ENCODE measurements at places on chromosomes 13 and 19.

- DNase-seq, result no peak
Measured at GRCh38 chr13:98915563-98915962, 62.3 kb downstream of the DOCK9 start.

DNA sequence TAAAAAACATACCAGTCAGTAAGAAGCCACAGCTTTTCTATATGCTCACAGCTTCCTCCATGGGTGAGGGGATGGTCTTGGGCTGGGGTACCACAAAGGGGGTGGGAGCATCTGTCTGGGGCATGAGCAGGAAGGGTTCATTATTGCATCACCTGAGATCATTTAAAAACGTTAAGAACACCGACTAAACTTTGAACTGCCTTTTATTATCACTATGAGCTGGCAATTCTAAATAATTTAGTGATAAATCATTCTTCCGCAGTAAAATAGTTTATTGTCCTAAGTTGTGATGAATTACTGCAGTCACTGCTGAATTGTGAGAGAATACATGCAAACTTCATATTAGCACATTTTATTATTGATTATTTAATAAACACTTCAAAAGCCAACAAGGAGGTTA is 71.6 kb downstream of the KL start:
- no peak for DNase-seq

GRCh38 chr13:30108913-30109237 is 198.5 kb downstream of the KATNAL1 start:
- DNase-seq, result no peak

DNA sequence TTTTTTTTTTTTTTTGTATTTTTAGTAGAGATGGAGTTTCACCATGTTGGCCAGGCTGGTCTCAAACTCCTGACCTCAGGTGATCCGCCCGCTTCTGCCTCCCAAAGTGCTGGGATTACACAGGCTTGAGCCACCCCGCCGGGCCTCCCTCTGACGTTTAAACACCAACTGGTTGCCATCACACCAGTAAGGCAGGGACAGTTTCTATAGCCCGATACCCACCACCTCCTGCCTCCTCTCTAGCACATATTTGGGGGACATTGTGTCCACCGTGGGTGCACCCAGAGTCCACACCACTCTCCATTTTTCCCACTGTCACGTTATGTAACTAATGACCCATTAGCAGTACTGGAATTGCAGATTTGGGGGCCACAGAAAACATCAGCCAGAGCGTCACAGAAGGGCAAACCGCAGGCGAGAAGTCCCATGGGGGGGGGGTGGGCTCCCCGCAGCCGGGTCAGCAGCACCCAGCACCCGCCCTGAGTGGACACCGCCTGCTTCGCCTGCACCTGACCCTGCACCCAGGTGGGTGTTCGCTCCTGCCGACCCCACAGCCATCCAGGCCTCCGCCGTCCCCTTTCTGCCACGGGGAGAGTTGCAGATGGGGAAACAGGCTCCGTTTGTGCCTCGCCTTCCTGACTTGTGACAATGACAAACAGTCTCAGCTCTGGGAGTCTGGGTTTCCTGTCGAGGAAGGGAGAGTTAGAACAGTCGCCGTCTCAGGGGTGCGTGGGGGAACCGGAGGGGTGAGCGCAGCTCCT is 3.6 kb downstream of the ONECUT3 start:
- DNase-seq, result no peak

DNA sequence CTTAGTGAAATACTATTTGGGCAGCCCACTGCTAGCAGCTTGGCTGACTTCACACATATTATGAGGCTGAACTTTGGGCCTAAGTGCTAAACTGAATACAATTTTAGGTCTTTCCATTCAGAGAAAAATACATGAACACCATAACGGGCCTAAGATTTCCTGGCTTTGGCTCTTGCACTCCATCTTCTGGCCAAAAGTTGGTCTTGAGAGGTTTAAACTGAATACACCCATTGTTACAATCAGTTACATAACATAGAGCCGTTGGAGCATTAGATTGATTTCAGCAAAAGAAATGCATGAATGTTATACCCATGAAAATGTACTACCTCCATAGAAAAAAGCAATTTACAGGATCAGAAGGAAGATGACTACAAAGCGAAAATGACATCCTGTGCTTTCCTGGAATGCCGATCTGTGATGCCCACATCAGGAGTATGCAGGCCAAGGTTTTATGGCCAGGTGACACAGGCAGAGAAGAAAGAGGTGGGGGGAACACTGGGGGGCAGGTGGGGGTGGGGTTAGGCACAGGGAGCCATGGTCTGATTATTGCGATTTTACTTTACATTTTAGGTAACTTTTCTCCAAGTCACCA is 11.1 kb upstream of the SHISA2 start:
- peak; percentile 27 for DNase-seq

GRCh38 chr13:20173116-20173746 is 12.4 kb upstream of the GJA3 start:
- no peak for DNase-seq

DNA sequence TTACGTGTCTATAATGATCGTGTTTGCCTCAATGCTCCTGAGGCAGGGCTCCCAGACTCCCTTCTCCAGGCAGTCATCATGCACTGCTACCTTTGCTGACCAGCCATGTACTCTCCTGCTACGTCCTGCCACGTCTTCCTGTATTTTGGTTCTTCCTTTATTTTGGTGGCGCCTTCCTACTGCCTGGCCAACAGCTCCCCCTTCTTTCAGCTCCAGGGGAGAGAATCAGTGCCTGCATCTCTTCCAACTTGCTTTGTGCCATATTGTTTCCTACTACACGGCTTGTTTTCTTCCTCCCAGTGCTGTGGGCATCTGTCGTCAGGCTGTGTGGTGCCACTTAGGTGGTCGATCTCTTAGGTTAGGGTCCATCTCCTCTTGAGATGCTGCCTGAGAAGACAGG is 96.2 kb downstream of the FGF9 start:
- DNase-seq, result no peak

All from HuH-7.5 (cell line).